ENCODE measurements at places on chromosomes 6 and 20.

- peak; percentile 66 for DNase-seq
Observed at GRCh38 chr20:49594143-49594930, 26.4 kb upstream of the PTGIS start.

GRCh38 chr6:140653972-140654371, 1279.5 kb upstream of the CITED2 start:
- no peak for DNase-seq

DNA sequence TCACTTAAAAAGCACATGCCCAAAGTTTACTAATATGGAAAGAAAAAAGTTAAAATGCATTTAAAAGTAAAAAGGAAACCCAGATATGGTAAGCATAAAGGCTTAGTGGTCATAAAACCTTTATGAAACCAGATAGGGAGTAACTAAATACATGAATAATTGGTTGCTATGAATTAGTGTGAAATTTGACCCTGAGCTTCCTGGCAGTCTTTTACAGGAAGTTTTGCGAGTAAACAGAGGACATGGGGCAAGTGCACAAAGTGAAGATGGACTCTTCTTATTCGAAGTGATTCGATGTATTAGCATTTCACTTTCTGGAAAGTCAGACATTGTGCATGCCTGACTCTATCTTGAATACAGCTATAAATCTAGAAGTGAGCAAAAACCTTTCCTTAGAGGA, 90.9 kb upstream of the MLIP start:
- no peak for DNase-seq

- no peak for DNase-seq
Observed at GRCh38 chr6:158630938-158631616, 13.5 kb downstream of the DYNLT1 start.

GRCh38 chr20:55800552-55801245, 204.6 kb downstream of the CBLN4 start:
- no peak for DNase-seq

DNA sequence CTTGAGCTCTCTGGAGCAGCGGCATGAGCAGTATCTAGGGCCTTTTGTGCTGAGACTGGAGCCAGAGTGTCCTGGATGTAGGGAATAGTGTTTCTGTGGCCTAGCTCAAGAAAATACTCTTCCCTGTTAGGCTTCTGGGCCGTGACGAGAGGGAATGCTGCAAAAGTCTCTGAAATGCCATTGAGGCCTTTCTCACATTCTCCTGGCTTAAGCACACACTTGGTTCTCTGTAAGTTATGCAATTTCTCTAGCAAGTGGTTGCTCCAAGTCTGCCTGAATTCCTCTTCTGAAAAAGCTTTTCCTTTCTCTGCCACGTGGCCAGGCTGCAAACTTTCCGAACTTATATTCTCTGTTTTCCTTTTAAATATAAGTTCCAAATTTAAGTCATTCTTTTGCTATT, 744.4 kb downstream of the GRIK2 start:
- no peak for DNase-seq

- DNase-seq = no peak
Observed at GRCh38 chr6:27375613-27376079, 12.9 kb upstream of the ZNF391 start.

DNA sequence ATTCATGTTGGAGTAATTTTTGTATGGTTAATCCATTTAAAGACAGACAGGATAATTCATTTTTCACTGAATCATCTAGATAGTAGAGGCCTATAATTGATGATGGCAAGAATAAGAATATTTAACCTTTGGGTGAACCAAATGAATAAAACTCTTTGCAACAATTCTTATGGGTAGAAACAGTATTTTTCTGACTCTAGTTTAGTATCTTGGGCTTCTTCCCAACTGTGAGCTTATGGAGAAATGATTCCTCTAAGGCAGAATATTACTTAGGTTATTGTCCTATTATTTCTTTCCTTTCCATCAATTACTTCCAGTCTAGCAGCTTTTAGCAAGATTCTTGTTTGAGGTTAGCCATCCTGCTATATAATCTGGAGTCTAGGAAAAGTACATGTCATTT, 734.9 kb upstream of the FLRT3 start:
- DNase-seq = no peak

- no peak for DNase-seq
Observed at GRCh38 chr20:38134427-38135270, 30.4 kb downstream of the TGM2 start.
